ENCODE measurements at places on chromosomes 13 and 19.

DNA sequence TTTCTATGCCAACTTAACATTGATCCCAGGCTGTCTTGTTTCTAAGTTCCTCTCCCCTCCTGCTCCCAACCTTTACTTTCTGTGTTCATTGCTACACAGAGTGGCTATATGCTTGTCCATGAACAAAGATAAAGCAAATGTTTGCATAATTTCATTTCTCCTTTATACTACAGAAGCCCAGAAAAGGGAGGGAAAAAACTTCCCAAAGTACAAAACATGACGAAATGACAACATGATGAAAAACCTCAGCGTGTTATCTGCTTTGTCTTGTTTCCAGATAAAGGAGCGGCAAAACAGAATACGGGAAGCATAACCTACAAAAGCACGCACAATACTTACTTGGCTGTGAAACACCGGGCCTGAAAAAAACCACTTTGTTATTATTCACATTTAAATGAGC lies 336.8 kb downstream of the DNAJC15 start:
- no peak for DNase-seq

DNA sequence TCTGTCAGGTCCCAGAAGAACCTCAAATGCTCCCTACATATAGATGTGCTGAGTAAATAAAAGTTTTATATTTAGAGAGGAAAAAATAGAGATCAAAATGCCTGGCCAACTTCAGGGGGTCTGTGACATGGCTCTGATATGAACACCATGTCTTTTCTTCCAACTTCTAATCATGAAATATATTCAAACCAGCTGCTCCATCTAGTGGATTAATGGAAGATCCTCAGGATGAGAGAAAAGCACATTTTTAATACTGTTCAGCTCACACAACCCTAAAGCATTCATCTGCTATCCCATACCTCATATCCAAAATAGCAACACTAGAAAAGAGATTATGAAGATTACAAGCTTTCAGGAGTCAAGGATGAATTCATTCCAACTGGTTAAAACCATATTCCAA lies 56.0 kb upstream of the DOCK9 start:
- DNase-seq, result peak; percentile 70

GRCh38 chr13:57823704-57824103 lies 192.2 kb downstream of the PCDH17 start:
- no peak for DNase-seq

- no peak for DNase-seq
These were observed 14.7 kb downstream of the KLK1 start for GRCh38 chr19:50808856-50809255.

GRCh38 chr19:50255115-50255514 lies 51.7 kb downstream of the MYH14 start:
- no peak for DNase-seq

DNA sequence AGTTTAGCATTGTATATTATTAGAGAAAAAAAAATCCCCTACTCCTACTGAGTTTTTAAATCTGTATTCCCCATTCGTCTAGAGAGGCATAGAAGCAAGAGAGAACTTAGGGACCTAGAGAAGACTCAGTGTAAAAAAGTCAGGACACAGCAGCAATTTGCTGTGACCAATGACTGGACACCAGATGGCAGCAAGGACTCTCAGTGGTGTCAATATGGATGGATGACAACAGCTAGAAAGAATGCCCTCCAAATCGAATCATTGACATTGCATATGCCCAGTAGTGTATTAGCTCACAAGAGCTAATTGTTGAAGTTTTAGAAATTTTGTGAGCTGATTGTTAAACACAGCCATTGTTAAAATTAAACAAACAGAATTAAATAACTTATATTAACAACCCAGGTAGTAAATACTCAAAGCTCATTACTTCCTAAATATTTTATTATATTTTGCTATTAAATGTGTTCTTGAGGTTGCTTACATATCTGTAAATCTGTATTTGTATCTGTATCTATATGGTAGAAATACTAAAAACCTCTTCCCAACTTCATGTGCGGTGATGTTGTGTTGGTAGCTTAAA lies 43.9 kb downstream of the SIAH3 start:
- peak; percentile 43 for DNase-seq

GRCh38 chr19:35549174-35549788 lies 3.9 kb downstream of the TMEM147 start:
- peak; percentile 92 for DNase-seq

DNA sequence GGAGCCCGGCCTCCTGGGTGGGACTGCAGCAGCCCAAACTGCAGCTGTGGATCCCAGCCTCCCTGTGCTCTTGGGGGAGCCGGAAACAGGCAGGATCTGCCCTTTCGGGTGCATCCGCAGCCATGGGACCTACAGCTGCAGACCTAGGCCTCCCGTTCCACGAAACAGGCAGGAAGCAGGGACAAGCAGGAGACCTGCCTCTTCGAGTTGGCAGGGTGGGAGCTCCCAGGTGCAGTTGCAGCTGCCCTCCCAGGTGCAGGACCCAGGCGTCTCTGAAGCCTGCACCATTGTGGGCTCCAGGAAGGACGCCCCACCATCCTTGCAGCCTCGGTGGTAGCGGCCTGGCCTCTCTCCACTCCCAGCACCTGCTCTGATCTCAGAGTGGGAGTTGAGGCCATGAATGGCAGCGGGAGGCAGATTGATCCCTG lies 189.0 kb upstream of the KLHL1 start:
- DNase-seq, result no peak

- DNase-seq, result no peak
These were observed 8.3 kb downstream of the RYR1 start for GRCh38 chr19:38441657-38442348.

DNA sequence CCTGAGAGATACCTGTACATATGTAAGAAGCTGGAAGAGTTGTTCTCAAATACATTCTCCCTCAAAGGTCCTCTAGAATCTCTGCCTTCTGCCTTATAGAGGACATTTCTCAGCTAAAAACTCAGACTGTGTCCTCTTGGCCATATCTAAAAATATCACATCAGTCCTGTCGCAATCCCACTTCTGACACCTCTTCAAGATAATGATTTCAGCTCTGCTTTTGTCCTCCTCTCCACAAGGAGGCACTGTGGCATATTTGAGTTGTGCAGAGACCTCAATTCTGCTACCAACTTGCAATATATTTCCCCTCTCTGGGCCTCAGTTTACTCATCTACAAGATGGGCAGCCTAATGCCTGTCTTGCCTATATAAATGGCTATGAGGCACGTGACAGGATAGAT lies 16.6 kb downstream of the ADAMTS10 start:
- peak; percentile 39 for DNase-seq

DNA sequence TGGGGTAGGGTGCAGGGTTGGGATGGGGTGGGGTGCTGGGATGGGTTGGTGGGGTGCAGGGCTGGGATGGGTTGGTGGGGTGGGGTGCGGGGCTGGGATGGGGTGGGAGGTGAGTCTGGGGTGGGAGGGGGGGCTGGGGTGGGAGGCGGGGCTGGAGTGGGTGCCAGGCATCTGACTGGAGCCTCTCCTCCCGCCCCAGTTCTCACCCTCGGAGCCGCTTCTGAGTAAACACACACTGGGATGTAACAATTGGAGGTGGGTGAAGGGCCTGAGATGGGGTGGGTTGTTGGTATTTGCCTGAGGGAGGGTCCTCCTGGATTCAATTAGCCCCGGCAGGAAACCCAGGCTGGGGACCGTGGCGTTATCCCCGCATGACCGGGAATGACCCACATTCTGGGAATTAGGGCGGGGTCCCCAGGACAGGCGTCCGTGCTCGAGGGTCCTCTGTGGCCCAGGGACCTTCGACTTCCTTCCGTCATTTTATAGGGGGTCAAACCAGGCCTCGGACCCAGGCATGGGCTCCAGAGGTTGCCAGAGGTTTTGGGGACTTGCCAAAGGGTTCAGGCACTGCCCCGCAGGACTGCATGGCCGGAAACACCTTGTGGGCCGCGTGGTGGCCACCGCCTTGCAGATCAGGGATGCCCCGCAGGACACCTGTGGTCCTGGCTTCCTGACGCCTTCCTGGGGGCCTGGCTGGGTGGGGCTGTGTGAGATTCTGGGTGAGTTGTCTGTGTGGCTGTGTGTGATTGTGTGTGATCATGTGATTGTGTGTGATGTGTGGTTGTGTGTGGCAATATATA lies 1.4 kb downstream of the TMPRSS9 start:
- DNase-seq, result no peak

- no peak for DNase-seq
These were observed 122.5 kb upstream of the SPACA7 start for GRCh38 chr13:112253631-112254030.

GRCh38 chr13:19561585-19561984 lies 253 bp upstream of the TPTE2 start:
- no peak for DNase-seq

- DNase-seq, result peak; percentile 54
These were observed 125.0 kb downstream of the STK24 start for GRCh38 chr13:98451676-98452470.

DNA sequence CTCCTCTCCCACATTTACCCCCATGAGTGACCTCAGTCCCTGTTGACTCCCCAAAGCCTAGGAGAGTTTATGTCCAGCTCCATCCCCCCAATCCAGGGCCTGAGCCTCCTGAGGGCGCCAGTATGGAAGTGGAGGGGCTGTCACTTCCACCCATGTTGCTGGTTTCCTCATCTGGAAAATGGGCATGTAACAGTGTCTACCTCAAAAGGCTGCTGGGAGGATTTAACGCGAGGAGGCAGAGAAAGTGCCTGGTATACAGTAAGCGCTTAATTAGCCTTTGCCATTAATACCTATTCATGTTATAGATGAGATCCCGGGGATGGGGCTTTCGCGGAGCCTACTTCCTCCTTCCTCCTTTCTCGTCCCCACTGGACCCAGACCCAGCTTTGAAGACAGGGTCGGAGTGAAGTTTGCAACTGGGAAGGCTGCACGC lies 476 bp downstream of the TYK2 start:
- DNase-seq, result peak; percentile 32

DNA sequence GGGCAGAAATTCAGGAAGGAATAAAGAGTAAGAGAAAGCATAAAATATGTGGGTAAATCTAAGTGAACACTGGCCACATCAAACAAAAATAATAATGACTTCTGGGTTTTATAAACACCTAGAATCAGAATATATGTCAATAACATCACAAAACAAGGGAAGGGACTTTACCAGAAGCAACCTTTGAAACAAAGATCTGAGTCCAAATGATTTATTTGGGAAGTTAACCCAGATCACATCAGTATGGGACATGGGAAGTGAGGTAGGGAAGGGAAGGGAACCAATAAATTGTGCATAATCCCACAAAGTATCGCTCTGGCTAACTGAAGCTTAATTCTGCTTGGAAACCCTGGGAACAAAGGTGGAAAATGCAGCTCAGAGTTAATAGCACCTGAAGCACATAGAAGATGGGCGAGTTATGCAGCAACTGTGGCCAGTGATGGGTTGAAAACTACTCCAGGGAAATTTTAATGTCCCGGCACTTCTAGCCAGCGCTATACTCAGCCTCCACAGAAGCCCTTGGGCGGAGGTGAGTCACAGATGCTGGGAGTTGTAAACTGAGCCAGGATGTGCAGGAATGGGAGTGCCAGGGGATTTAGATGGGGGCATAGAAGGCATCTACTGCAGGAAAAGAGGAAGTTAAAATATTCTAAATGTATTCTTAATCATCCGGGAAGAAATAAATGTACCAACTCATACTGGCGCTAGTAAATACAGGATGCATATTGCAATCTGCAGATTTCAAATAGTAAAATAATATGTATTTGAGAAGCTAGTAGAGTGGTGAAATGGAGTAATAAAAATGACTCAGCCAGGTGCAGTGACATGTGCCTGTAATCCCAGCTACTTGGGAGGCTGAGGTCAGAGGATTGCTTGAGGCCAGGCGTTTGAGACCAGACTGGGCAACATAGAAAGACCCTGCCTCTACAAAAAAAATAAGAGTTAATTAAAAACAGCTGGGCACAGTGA lies 34.2 kb upstream of the CEBPG start:
- DNase-seq, result no peak

GRCh38 chr13:46577696-46578589 lies 25.0 kb downstream of the LRCH1 start:
- no peak for DNase-seq

GRCh38 chr13:73757481-73758233 lies 376.5 kb downstream of the KLF12 start:
- no peak for DNase-seq

- DNase-seq, result no peak
These were observed 4.3 kb downstream of the SOX1 start for GRCh38 chr13:112071102-112071722.

DNA sequence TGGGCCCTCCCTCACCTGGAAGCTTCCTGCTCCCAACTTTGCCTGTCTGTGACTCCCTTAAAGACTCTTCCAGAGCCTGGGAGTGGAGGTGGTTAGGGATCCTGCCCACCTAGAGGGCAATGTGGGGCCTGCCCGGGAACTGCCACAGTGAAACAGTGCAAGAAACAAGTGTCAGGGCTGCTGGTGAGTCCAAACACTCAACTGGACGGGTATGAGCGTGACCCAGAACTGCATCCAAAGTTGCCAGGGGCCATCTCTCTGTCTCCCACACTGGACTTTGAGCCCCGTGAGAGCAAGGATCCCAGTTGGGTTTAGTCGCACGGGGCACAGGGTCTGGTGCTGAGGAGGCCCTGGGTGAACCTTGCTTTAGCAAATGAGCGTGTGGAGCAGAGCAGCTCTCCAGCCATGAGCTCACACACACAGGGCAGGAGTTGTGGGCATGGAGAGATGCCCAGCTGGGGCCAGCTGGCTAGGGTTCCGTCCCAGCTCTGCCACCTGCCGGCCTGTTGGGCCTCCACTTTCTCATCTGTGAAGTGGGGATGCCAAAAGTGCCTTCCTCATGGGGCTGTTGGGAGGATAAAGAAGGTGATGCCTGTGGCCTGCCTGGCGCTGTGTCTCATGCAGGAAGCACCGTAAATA lies 2.8 kb upstream of the NUMBL start:
- DNase-seq, result no peak

- DNase-seq, result no peak
These were observed 573.7 kb downstream of the IRS2 start for GRCh38 chr13:109212650-109213049.

GRCh38 chr19:46453661-46454060 lies 17.7 kb downstream of the PNMA8A start:
- no peak for DNase-seq

GRCh38 chr19:31664096-31664495 lies 314.9 kb upstream of the TSHZ3 start:
- DNase-seq, result no peak

- DNase-seq, result peak; percentile 80
These were observed 71.7 kb downstream of the POSTN start for GRCh38 chr13:37526710-37527473.

DNA sequence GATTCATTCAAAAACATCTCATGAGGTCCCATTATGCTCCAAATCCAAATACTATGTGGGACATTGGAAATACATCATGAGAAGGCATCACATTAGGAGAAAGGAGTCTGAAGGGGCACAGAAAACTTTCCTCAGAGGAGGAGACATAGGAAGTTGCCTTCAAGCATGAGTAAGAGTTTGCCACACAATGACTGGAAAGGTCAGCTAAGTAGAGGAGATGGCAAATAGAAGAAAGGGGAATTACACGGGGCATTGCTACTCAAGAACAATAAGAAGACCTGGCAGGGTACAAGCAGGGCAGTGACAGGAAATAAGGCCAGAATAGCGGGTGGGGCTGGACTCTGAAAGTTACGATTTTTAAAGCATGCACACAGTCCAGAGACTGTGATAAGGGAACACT lies 231.6 kb downstream of the SPRY2 start:
- DNase-seq, result no peak

GRCh38 chr19:29793116-29793727 lies 18.6 kb upstream of the CCNE1 start:
- DNase-seq, result no peak
